ENCODE measurements at places on chromosomes 2 and 18.

GRCh38 chr2:98084869-98085238 lies 2.1 kb upstream of the VWA3B start:
- no peak for DNase-seq

GRCh38 chr18:48488388-48488850 lies 50.4 kb upstream of the CTIF start:
- no peak for DNase-seq

DNA sequence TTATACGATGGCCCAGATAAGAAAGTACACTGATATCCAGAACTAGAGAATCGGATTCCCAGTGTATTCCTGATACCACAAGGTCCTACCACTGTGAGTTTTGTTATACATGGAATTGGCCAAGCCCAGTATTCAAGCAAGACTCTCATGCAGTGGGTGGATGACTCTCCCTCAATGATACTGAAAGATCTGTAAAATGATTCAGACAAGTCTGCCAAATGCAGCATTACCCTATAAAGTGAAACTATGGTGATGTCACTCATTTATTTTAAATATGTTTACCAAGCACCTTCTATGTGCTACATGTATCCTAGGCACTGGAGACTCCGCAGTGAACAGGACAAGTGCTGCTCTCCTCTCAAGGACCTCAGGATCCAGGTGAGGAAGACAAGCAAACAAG lies 22.6 kb downstream of the MYO5B start:
- no peak for DNase-seq

GRCh38 chr2:208820014-208820688 lies 413.6 kb downstream of the PTH2R start:
- no peak for DNase-seq

GRCh38 chr2:53509831-53510388 lies 257.7 kb upstream of the CHAC2 start:
- no peak for DNase-seq

DNA sequence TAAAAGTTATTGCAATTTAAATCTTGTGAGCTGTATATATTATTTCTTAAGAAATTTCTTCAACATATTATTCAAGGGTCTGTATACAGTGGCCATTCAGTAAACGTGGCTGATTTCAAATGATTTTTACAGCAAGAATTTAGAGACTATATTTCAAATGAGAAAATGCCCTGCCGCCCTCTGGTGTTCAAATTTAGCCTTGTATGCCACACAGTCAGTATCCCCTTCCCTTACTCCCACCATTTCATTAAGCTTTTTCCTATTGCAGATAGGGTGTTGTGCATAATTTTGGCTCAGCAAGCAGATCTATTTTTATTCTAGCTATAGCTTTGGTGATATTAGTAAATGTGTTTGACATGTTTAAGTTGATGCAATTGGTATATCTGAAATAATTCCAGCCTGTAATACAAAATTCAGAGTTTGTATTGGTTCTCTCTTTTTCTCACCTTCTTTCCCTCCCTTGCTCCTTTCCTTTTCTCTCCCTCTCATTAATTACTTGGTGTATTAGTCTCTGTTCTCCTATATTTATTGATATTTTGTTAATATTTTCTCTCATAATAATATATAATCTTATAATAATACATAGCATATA lies 22.8 kb upstream of the SCN7A start:
- DNase-seq = peak; percentile 37

DNA sequence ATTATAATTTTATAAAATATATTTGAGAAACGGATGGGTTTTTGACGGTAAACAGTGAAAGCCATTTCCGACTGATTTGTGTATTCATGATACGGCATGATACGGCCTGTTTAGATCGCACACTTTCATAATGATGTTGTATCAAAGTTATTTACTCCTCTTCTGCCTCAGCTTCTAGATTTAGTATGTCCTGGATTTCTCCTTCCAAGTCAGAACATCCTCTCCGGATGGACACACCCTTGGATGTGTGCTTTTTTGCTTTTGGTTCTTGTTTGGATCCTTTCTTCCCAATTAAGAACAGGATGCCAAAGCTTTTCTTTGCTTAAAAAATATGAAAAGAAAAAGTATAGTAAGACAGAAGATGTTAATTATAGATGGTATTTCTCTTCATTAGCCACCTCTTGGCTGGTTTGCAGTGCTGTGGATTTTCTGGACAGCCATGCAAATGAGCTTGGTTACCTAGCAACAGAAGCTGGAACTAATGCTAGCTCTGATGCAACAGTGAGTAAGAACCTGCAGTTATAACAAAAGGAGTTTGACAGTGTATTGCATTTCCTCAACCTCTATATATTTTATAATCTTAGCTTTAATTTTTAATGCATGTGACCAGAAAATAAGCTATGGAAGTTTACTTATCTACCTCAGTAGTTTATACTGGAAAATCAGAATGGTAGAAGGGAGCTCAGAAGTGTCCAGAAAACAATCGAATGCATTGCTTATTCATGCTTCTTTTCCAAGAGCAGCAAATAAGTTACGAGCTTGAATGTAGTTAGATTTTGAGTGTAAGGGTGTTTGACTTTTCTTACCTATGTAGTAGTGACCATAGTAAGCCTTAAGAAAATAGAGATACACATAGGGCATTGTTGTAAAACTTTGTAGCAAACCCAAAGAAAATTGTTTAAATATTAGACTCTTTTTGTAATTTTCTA lies 27.9 kb downstream of the RMND5A start:
- DNase-seq = peak; percentile 73

DNA sequence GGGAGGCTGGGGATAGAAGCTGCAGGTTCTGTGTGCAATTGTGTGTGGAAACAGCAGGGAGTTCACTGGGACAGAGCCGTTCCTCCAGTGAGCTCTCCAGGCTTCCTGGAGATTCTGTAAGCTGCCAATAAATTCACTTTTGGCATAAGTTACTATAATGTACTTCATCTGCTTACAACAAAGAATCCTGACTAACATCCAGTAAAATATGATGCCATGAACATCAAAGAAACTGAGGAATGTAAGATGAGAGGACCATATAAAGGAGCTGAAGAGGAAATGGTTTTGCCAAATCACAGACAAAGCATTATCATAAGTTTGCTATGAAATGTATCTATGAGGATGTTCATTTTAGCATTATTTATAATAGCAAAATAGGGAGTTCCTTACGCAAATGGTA lies 175.3 kb downstream of the KCNE4 start:
- DNase-seq = no peak

DNA sequence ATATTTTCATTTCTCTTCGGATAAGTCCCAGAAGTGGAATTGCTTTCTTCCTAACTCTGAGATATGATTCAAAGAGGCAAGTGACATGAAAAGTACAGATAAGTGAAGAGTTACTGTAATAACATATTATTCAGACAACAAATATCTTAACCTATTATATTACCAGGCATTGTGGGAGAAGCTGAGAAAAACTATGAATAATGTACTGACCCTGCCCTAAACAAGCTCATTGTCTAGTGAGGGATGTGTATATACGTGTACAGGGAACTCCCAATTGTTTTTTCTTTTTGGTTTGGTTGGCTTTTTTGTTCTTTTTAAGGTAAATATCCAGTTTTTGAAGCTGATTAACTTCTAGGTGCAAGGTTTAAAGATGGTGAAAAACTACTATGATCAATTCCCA lies 26.5 kb downstream of the NCKAP1 start:
- no peak for DNase-seq

- DNase-seq = no peak
Observed at GRCh38 chr2:137951586-137951985, 12.7 kb upstream of the HNMT start.

- DNase-seq = peak; percentile 32
Observed at GRCh38 chr2:68925295-68925896, 27.3 kb downstream of the GKN2 start.

DNA sequence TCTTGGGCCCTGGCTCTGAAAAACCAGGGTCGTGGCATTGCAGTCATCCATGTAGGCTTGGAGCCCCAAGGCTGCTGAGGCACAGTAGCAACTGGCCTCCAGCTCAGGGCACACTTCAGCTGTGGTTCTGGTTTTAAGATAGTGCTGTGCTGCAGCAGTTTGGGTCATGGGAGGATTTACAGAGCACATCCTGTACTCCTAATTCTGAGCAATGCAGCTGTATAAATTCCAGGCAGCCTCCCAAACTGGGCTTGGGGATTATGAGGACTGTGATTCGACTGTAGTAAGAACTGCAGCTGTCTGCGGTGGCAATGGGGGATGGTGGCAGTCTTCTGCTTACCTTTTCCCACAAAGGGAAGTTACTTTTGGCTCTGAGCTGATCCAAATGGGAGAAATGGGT lies 536.3 kb upstream of the GCFC2 start:
- no peak for DNase-seq

DNA sequence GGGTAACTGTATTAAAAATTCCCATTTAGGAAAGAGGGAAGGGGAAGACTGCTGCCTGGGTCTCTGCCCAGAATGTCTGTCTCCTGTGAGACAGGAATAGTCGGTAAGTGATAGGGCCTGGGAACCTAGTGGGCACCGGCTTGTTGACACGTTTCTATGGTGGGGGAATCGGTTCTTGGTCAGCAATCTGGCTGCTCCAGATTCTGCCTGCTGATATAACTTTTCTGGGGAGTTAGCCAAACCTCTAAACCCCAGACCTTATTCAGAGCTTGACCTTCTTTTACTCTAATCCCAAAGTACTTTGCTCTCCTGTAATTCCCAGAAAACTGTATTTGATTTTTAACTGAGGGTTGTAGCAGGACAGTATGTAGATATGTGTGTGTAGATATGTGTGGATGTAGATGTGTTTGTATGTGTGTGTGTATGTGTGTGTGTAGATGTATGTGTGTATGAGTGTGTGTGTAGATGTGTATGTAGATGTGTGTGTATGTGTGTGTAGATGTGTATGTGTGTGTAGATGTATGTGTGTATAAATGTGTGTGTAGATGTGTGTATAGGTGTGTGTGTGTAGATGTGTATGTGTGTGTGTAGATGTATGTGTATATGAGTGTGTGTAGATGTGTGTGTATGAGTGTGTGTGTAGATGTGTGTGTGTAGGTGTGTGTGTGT lies 61.8 kb upstream of the TXNDC2 start:
- no peak for DNase-seq

GRCh38 chr2:187155476-187155875 lies 292.6 kb downstream of the CALCRL start:
- DNase-seq = no peak

DNA sequence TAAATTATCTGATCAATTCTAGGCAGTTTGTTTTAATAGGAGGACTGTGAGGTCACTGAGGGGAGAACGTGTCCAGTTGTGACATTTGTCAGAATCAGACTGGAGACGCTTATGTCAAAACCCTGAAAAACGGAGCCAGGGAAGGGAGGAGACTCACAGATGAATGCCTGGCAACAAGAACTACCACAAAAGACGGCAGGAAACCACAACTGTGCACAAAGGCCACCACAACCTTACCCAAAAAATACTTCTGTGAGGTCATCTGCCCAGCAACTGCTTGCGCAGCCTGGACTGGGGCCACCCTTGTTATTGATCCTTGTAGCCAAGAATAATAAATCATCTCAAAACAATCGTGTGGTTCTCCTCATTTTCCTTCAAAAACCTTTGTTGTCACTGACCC lies 173.0 kb upstream of the ALKAL2 start:
- no peak for DNase-seq

- no peak for DNase-seq
Observed at GRCh38 chr2:190501702-190502407, 32.7 kb downstream of the NEMP2 start.

DNA sequence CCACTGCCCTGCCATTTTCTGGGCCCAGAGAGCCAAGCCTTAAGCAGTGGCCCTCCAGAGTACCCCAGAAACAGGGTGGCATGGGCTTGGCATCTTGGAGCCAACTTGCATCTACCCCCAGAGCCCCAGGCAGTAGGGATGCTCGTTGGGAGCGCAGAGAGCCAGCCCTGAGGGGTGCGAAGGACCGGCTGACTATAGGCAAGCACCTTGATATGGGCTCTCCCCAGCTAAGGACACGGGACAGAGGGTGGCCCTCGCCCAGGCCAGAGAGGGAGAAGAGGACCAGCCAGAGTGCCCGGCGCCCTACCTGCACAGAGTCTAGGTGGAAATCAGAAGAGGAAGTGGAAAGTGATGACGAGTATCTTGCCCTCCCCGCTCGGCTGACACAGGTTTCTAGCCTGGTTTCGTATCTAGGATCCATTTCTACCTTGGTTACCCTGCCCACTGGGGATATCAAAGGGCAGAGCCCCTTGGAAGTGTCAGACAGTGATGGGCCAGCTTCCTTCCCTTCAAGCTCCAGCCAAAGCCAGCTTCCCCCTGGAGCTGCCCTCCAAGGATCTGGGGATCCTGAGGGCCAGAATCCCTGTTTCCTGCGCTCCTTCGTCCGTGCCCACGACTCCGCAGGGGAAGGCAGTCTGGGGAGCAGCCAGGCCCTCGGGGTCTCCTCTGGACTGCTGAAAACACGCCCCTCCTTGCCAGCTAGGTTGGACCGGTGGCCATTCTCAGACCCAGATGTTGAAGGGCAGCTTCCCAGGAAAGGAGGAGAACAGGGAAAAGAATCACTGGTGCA lies 16.2 kb downstream of the CEP68 start:
- no peak for DNase-seq

GRCh38 chr2:224723586-224724217 lies 7.5 kb upstream of the CCDC195 start:
- no peak for DNase-seq

DNA sequence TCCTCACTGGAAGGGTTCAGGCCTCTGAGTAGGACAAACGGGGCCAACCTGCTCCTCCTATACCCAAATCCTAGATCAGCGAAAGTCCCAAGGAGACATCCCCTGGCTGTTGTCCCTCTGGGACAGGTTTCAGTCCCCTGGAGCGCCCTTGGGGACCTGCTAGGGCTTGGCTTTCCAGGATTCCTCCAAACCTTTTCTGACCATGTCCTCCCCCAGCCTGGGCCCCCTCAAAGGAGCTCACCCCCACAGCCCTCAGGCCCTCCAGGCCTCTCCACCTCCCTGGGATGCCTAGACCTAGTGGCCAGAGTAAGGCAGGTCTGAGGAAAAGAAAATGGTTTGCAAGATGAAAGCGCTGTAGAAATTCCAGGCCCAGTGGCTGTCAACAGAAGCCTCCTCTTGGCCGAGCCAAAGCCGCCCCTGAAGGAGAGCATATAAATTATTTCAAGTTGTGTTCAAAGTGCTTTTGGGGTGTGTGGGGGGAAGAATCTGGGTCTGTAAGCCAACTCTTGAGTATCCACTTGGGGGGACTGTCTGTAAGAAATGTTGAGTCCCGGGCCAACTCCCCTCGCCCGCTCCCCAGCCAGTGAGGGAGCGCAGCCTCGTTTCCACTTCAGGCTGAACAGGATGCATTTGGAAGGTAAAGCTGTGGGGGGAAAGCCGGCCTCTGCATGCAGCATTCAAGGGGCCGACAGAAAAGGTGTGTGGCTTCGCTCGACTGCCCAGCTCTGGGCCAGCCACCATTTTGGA lies 158.6 kb downstream of the DYSF start:
- no peak for DNase-seq

DNA sequence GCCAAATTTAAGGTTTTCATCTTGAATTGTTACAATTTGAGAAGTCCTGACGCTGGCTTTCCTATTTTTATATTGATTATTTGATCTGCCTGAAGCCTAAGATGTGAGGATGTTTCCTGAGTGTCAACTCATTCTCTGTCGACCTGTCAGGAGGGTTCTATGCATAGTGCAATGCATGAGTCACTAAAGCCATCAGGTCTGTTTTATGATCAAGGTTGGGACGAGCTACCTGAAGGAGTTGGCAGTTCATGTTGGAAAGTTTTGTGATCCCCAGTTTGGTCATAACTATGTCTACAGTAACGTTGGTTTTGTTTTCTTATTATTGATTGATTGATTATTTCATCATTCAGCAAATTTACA lies 71.2 kb downstream of the NABP1 start:
- no peak for DNase-seq

GRCh38 chr2:191041418-191042161 lies 27.6 kb upstream of the STAT1 start:
- no peak for DNase-seq

Measured in SK-N-MC (cell line).